ENCODE measurements at places on chromosomes 2 and 18.

DNA sequence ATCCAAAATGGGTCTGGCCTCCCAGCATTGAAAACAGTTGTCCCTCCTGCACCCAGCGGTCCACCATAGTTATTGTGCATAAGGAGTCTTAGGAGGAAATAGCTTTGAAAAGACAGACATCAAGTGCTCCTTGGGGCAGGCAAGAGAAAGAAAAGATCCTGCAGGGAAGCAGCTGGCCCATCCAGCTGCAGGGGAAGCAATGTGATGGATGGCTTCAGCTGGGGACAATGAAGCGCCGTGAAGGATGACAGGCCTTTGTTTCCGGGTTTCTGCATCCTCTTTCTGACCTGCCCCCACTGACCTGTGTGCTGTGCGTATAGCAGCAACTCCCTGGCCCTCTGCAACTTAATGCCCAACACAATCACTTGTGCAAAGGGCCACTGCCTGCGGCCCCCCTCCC, 142.9 kb upstream of the NCKAP5 start:
- no peak for DNase-seq

DNA sequence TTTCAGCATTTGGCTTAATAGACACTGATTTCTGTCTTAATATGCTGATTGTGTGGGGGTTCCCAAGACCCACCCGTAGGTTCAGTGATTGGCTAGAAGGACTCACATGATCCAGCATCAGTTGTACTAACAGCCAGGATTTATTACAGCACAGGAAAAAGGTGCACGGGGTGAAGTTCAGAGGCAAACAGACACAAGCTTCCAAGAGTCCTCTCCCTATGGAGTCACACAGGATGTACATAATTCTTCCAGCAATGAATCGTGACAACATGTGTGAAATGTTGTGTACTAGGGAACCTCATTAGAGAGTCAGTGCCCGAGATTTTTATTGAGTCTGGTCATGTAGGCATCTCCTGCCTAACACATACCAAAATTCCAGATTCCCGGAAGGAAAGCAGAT, 52.8 kb downstream of the GALNT1 start:
- DNase-seq, result no peak

GRCh38 chr2:171347591-171348032, 86.2 kb downstream of the METTL8 start:
- no peak for DNase-seq

DNA sequence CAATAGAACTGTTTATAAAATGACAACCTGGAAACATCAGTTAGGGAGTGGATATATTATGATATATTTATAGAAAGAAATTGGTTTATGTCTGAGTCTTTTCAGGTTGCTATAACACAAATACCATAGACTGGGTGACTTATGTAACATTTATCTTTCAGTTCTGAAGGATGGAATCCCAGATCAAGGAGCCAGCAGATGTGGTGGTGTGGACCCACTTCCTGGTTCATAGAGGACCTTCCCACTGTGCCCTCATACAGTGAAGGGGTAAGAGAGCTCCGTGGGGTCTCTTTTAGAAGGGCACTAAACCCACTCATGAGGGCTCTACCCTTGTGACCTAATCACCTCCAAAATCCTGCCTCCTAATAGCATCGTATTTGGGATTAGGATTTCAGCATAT, 86.7 kb downstream of the BCL2 start:
- DNase-seq, result no peak

GRCh38 chr18:70659036-70659925, 370.4 kb downstream of the SOCS6 start:
- DNase-seq, result peak; percentile 54

- DNase-seq, result no peak
Observed at GRCh38 chr2:23843051-23843976, 83.6 kb downstream of the ATAD2B start.

DNA sequence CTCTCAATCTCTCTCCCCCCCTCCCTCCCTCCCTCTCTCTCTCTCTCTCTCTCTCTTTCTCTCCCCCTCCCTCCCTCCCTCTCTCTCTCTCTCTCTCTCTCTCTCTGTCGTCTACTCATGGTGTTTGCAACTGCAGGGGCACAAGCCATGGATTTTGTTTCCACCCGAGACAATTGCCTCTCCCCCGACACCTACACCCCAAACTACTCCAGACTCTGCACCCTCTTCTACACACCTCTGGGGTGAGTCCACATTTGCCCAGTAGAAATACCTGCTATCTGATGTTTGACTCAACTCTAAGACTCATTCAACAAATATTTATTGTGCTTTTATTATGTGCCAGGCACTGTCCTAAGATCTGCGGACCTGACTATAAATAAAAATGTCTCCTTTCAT, 93.7 kb downstream of the TMEM17 start:
- no peak for DNase-seq

DNA sequence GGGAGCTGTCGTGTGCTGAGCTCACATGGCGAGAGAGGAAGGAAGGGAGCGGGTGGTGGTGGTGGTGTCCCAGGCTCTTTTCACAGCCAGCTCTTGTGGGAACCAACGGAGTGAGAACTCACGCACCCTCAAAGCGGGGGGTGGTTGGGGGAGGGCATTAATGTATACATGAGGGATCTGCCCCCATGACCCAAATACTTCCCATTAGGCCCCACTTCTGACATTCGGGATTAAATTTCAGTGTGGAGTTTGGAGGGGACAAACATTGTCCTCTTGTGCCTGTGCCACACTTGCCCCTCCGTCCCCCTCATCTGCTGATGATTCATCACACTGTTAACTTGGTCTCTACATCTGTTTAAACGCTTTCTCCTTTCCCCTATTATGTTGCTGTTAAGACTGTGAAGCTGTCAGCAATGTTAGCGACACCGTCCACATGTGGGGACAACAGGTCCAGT, 22.5 kb downstream of the INPP4A start:
- DNase-seq, result no peak

DNA sequence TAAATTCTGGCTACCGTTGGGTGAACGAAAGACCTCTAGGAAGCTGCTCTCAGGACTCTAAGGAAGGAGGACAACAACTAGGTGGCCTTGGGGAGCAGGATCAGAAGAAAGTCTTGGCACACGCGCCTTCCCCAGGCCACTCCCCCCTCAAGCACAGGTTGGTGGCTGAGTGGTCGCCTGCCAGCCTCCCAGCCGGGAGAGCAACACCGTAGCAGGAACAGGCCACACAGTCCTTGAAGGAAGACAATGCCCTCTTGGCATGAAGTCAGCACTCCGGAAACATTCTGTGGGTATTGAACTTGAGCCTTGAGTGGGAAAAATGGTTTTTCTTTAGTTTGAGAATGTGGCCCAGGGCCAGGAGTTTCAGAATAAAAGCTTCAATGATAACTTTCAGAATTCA, 87.4 kb upstream of the AGAP1 start:
- DNase-seq, result no peak

DNA sequence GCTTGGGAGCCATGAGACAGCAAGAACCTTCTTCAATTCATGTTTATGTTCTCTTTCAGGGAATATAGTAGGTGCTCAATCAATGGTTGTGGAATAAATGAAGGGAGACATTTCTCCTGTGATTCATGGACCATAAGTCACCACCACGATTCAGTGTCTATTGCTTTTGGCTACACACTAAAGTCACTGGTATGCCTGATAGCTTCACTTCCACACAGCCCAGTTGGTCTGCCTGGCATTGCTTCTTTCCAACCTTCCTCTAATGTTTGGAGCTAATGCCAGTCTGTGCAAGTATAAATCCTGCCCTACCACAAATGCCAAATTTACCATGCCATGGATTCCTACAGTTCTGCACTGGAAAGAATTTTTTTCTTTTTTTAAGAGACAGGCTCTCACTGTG, 1.3 kb upstream of the CXCR1 start:
- DNase-seq, result no peak

GRCh38 chr2:112835536-112836162, 930 bp downstream of the IL1B start:
- no peak for DNase-seq

DNA sequence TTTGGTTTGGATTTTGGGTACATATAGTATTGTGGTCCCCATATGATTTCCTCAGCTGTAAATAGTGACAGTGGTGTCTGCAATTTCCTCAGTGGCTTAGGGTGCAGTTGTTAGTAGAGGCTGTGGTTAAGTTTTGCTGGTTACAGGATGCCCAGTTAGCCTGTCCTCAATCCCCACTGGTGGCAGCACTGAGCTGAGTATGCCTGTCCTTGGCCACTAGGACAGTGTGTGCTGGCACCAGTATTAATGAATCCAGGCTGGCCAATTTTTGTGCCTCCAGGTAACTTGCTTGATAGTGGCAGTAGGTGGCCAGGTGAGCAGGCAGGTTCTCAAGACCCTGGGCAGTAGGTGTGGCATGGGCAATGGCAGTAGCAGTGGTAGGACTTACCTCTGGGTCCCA, 973.1 kb downstream of the TMEM182 start:
- no peak for DNase-seq

- DNase-seq, result no peak
Observed at GRCh38 chr2:208541989-208542464, 135.4 kb downstream of the PTH2R start.

GRCh38 chr2:206984206-206984605, 44.9 kb downstream of the CPO start:
- DNase-seq, result no peak

- DNase-seq, result no peak
Observed at GRCh38 chr18:52310651-52311050, 29.3 kb upstream of the DCC start.

DNA sequence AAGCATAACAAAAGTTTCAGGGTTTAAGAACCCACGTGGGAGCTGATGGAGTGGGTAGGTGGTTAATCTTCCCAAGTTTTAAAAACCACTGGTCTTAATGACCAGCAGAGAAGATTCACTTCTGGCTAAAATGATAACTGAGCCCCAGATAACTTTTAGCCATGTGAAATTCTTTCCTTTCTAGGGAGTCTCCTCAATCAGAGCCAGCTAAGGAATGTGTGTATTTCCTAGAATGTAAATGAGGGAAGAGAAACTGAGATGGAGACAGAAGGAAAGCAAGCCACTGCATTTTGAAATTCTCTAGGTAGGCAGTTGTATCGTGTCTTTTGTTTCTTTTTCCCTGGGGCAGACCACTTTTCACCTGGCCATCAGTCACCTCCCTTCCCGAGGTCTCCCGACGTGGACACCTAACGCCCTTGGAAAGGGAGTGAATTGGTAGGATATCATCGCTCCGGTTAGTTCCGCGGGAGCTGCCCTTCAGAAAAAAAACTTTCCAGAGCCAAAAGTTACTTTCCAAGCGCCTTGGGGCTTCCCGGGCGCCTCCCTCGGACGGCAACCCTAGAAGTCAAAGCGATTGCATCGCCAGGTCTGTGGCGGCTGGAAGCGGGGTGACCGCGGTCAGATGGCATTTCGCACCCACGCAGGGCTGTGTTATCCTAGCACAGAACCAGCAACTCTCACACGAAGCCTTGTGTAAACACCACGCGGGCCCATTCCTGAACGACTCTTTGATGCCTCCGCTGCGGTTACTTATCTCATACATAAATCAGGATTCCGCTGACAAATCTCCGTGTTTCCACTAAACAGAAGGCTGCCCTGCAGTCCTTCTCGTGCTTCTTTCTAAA, 1.3 kb downstream of the COLEC12 start:
- DNase-seq, result no peak

- no peak for DNase-seq
Observed at GRCh38 chr2:16263241-16263890, 323.0 kb downstream of the MYCN start.

DNA sequence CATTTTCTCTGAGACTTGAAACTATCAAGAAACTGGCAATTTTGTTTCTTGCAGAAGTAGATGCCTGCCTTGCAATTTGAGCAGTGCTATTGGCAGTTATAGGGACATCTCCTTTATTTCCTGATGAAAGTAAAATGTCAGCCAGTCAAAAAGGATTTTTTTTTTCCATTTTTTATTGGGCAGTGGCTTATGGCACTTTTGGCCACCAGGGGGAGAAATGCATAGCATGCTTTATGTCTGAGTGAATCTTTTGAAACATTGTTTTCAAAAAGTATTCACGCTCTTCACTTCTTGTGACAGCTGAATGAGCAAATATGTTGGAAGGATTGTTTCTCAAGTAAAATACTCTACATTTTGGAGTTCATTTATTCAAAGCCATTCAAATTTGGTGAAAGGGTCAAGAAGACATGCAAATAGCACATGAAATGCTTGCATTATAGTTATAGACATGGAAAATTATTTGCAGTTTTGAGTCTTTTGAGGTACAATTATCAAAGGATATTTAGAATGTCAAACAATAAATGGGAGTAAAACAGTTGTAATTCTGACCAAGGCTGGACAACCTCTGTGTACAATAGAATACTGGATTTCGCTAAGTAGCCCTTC, 491.0 kb downstream of the CDH2 start:
- DNase-seq, result no peak

DNA sequence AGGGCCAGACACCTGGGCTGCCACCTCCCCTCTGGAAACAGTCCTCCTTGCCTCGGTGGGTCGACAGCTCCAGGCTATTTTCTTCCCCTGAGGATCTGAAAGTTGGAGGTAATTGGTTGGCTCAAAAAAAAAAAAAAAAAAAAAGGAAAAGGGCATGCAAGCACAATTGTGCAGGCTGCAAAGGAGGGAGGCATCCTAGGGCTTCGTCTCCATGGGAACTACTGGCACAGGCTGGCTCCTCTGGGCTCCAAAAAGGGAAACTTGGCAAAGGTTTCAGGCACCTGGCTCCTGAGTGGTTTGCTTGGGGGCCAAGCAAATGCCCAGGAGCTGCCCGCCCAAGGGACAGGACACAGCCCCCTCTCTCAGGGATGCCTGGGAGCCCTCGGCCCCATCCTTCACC, 1.1 kb upstream of the KCNIP3 start:
- no peak for DNase-seq

GRCh38 chr18:11747731-11748130, 58.7 kb downstream of the GNAL start:
- no peak for DNase-seq

- peak; percentile 60 for DNase-seq
Observed at GRCh38 chr18:24075767-24076597, 61.4 kb downstream of the TTC39C start.

Data from activated CD4-positive, alpha-beta T cell treated with anti-CD3 and anti-CD28 coated beads, Interleukin-2, amount 50 U/mL, for 1 hour (primary cell).